T-helper 2 cell (primary cell): ENCODE measurements at places on chromosomes 1 and 21.

DNA sequence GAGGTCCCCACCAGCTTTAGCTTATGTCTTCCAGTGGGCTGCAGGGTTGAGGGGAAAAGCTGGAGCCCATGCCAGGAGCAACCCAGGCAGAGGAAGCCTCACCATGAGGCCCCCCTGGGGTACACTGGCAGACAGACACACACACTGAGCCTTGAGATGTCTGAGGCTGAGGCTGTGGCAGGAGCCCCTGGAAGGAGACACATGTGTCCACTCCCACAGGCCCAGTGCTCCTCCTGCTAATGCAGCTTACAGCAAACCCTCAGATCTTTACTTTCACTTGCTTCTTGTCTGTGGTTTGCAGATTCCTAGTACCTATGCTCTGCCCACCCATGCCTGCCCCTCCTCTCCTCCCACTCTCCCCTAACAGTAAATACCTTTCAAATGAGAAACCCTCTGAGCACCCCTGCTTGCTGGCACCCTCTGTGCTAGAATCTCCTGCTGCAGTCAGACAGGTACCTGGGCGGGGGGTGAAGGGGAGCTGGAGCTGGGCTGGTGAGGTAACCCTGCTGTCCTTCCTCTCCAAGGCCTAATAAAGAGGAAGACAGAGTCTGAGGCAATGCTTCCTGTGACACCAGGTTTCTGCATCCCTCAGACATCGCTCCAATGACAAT, 63.4 kb upstream of the NEK2 start:
- DNase-seq = no peak

DNA sequence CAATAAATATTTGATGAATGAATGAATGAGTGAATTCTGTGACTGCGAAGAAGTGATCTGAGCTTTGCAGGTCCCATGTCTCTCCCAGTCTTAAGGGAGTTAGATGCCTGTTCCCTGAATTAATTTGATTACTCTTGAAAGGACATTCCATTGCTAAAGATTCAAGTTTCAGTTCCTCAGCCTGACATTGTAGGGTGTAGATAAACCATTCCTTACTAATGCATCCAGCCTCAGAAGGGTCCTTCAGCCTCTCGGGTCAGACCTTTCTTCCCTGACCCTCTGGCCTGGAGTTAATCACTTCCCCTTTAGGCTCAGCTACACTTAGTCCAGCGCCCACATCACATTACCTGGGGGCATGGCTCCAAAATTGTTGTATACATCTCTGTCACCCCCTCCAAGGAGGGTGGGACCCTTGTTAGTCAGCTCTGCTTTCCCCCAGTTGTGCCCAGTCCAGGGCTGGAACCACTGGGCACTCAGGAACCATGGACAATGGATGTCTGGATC, 2.6 kb downstream of the INSRR start:
- no peak for DNase-seq

DNA sequence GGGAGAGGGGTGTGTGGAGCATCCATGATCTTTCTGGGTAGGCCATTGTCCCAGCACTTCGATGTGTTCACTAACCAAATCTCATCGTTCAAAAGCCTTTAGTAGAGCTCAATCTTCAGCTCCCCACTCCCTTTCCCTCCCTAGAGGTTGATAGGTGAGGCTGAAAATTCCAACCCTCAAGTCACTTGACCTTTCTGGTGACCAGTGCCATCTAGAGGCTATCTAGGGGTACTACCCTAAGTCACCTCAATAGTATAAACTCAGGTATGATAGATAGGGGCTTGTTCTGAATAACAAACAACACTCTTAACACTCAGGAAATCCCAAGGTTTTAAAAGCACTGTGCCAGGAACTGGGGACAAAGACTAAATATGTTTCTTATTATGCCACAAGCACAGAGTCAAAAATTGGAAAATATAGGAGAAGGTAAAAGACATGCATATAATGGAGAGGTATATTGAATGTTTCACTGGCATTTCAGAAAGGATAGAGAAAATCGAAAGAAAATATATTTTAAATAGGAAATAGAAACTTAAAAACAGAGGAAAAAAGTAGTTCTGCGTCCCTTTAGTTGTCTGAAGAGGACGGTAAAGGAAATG, 42.9 kb upstream of the CD53 start:
- no peak for DNase-seq

GRCh38 chr1:26541816-26542711, 12.5 kb downstream of the RPS6KA1 start:
- peak; percentile 59 for DNase-seq

- DNase-seq = no peak
Observed at GRCh38 chr1:44405031-44405797, at the start of gene RNF220. Gene RNF220, plus strand, starts transcription at chr1:44405255.

- no peak for DNase-seq
Observed at GRCh38 chr1:217718873-217719272, 87.7 kb downstream of the SPATA17 start.

DNA sequence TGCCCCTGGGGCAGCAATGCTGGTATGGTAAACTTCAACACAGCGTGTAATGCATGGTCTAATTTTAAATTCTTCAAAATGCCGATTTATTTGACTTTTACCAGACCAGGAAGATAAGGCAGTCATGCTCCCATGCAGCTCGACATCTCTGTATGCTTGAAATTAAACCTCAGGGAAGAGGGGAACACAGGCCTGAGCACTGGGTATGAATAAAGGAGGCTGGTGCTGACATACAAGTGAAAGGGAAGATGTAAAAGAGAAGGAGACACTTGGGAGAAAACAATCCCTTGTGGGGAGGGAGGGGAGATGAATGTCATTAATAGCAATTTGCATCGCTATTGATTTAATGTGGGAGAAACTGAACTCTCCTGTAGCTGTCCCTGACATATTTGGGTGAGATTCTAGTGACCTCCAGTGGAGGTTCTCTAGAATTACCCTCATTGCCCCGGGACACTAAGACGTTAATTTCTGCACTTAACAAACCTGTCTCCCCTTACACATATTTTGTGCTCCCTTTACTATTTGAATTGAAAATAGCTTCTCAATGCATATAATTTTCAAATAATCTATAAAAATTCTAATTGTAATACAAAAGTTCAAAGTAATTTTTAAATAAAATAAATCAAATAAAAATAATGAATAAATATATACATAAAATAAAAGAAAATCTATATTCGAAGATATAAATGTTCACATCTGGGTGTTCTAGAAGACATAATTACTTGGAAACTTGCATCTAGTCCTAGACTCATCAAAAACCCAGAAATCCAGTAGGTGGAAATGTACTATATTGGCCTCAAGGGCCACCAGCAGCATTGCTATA, 283.1 kb downstream of the LMX1A start:
- DNase-seq = no peak

DNA sequence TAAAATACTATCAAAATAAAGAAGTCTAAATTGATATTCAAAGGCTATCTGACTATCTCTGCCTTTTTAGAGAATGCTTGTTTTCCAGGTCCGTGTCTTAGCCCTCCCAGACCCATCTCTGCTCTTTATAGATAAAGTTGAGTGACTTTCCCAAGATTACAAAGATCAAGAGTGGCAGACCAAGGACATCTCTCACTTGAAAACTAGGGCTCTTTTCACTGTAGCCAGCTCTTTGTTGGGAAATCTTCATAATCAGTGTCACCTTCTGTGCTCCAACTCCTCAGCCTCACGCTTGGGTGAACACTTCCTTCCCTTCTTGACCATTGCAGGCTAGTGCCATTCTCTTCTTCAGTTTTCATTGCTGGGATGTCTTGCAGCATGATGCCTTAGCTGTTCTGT, 211.1 kb downstream of the PBX1 start:
- DNase-seq = no peak

- no peak for DNase-seq
Observed at GRCh38 chr1:3067671-3068563, 1.1 kb upstream of the PRDM16 start.

DNA sequence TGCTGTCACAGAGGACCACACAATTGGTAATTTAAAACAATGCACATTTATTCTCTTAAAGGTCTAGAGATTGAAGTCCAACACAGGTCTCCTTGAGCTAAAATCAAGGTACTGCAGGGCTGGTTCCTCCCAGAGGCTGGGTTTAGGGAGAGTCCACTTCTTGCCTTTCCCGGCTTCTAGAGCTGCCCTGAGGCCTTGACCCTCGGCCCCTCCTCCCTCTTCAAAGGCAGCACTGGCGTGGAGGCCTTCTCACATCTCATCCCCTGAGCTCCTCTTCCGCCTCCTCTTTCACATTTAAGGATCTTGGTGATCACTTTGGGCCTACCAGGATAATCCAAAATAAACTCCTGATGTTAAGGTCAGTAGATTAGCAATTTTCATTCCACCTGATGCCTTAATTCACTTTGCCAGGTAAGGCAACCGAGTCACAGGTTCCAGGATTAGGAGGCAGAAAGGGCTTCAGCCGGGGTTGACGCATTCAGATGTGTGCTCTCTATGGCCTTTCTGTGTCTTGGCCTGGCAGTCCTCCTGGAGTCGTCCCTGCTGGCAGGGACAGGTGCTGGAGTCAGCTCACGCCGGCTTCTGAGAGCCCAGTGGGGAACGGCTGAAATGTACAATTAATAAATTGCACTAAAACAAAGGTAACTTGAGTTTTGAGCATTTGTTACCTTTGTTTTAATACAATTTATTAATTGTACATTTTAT, 61.2 kb upstream of the ABCG1 start:
- DNase-seq = no peak
